Activated CD4-positive, alpha-beta memory T cell treated with anti-CD3 and anti-CD28 coated beads, Interleukin-2, amount 10 ng/mL, durations not matched to agents 7 days and 5 days (primary cell): ENCODE measurements at places on chromosomes 2 and 18.

GRCh38 chr18:58865033-58865590 is 435 bp downstream of the ZNF532 start:
- no peak overlapping the region for H3K4me3 ChIP-seq
- peaks cover 14% of the 10 kb centered on the region for H3K4me1 ChIP-seq
- peaks cover 57% of the 10 kb centered on the region for H3K27me3 ChIP-seq

DNA sequence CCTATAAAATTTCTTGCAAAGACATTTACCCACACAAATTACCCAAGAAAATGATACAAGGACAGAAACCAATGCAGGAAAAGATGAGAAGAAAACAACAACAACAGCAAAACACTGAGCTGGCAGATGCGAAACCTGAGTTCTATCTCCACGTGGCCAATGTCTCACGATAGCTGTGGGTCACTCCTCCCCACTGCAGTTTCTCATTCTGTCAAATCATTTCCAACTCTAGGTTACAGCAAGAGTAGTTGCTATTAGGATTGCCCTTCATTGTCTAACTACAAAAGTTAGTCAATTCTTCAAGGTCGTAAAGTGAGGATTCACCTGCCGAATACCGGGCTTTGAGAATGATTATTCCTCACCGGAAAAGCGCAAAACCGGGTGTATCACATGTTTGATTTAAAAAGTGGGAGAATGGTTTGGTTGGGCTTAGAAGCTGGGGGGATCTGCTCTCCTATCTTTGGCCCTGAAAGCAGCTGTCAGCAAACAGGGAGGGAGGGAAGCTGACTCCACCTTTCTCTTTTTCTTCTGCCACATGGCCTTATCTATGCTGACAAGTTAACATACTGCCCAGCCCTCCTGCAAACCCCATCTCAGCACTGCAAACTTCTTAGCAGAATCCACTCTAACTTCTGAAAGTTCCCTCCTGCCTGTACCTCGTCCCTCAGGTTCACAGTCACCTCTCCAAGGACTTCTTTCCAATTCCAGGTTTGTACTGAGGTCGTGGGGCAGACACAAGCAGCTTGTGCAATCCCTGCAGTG is 473.0 kb downstream of the SOX11 start:
- no peak for DNase-seq
- H3K4me3 ChIP-seq = no peak overlapping the region
- no peaks in the 10 kb centered on the region for H3K36me3 ChIP-seq
- H3K27ac ChIP-seq = no peak overlapping the region
- H3K27me3 ChIP-seq = no peaks in the 10 kb centered on the region

DNA sequence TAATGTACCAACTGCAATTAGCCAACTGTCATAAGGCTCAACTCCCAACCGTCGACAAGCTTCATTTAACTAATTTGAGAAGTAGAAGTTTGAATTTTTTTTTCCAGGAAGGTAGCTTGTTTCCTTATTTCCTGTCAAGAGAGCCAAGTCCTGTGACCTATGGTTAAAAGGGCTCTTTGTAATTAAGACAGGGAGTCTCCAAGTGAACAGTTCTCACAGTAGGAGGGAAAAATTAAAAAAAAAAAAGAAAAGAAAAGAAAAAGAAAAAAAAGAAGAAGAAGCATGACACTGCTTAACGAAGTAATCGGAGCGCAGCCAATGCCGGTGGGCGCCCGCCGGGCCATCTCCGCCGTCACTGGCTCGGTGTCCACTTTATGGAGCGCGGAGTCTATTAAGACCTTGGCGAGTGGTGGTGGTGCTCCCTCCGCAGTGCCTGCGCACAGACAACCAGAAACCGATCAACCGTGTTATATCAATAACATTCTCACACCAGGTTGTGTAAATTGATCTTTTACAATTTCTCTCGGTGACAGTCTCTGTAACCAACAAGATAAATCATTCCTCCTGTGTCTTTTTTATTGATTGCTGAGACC is 197.2 kb upstream of the POU3F3 start:
- H3K4me3 ChIP-seq = no peak overlapping the region
- peaks cover 5% of the 10 kb centered on the region for H3K4me1 ChIP-seq
- H3K36me3 ChIP-seq = no peaks in the 10 kb centered on the region
- peaks cover 9% of the 10 kb centered on the region for H3K27me3 ChIP-seq
- no peak overlapping the region for H3K27ac ChIP-seq
- DNase-seq = no peak

- peaks cover 17% of the 10 kb centered on the region for H3K4me1 ChIP-seq
- H3K27ac ChIP-seq = no peak overlapping the region
- DNase-seq = peak; percentile 71
- H3K36me3 ChIP-seq = peaks cover 29% of the 10 kb centered on the region
These were observed 29.7 kb downstream of the NOL10 start for GRCh38 chr2:10659898-10660568.

DNA sequence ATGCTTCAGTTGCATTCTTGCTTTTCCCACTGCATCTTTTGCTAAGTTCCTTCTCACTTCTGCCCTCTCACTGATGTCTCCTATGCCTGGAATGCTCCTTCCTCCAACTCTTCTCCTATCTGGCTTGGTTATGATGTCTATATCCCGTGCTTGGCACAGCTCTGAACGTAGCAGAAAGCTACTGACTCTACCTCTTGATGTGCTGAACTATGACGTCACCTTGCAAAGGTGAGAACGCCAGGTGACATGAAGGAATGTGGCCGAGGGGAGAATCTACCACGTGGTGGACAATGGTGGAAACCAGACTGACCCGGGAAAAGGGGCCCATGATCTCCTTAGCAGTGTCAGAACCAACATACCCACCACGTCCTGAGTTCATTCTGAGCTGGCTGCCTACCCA is 209.7 kb downstream of the SH3BP4 start:
- H3K4me3 ChIP-seq = no peak overlapping the region
- no peak overlapping the region for H3K27ac ChIP-seq
- peaks cover 3% of the 10 kb centered on the region for H3K27me3 ChIP-seq
- no peak for DNase-seq

GRCh38 chr2:30108851-30109250 is 38.0 kb upstream of the YPEL5 start:
- no peaks in the 10 kb centered on the region for H3K4me1 ChIP-seq
- H3K36me3 ChIP-seq = no peaks in the 10 kb centered on the region
- DNase-seq = no peak
- peaks cover 4% of the 10 kb centered on the region for H3K27me3 ChIP-seq
- no peak overlapping the region for H3K27ac ChIP-seq
- H3K4me3 ChIP-seq = no peak overlapping the region

DNA sequence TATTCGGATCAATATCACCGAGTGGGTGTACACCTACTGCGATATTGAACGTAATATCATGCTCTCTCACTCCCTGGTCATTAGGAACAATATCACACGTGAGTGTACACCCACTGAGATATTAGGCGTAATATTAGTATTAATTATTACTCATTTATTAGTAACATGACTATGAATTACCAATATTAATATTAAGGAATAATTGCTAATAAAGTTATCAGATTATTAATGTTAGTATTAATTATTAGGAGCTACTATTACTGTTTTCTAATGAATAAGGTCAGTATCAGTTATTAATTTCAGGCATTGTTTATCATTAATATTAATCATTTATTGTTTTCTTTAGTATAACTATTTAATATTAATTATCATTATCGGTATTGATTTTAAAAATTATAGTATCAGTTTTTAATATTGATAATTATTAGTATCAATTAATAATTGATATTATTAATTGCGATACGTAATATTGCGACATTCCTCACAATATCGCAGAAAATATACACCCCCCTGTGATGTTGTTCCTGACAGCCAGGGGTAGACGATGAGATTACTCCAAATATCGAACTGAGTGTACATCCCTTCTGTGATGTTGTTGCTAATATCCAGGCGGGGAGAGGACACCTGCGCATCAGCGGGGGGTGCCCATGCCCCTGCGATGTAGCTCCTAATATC is 84.2 kb downstream of the DAPL1 start:
- H3K4me3 ChIP-seq = no peak overlapping the region
- H3K27ac ChIP-seq = no peak overlapping the region
- H3K36me3 ChIP-seq = no peaks in the 10 kb centered on the region
- H3K4me1 ChIP-seq = no peaks in the 10 kb centered on the region
- no peaks in the 10 kb centered on the region for H3K27me3 ChIP-seq

GRCh38 chr18:41666231-41666630 is 288.8 kb upstream of the PIK3C3 start:
- no peaks in the 10 kb centered on the region for H3K36me3 ChIP-seq
- H3K27me3 ChIP-seq = no peaks in the 10 kb centered on the region
- no peak overlapping the region for H3K27ac ChIP-seq

DNA sequence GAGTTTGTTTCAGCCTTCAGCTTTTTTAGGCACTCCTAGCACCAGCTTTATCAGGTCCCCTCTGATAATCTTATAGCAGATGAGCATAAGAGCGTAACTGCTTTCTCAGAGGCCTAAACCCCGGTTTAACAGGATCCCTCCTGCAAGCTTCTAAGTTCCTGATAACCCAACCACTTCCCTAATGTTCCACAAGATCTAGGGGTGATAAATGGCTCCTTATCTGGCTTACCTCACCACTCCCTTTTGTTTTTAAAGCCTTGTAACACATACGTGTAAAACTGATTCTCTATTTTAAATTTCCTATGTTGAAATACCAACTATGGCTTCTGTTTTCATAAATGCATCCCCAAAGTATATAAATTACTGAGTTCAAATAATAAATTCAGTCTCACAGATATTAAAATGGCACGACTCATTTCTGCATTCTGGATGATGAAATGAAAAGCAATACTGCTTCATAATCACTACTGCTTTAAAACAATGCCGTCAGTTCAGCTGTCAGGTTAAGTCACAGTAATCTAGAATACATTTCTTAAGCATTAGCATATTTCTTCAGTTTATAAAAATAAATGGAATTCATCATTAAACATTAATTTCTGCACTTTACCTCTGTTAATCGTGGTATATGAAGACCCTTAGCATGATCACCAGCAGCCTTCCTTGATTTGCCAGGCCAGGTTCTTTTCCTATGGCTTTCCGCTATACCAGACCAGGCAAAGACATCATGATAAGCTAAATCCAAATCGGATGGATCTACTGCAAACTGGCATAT is 126.3 kb downstream of the C2orf74 start:
- H3K36me3 ChIP-seq = peaks cover 41% of the 10 kb centered on the region
- H3K4me1 ChIP-seq = peaks cover 13% of the 10 kb centered on the region
- no peak overlapping the region for H3K27ac ChIP-seq
- no peak for DNase-seq
- no peaks in the 10 kb centered on the region for H3K27me3 ChIP-seq

GRCh38 chr2:166700079-166700478 is 188.2 kb upstream of the XIRP2 start:
- no peaks in the 10 kb centered on the region for H3K36me3 ChIP-seq
- no peak overlapping the region for H3K27ac ChIP-seq
- no peaks in the 10 kb centered on the region for H3K27me3 ChIP-seq
- no peak for DNase-seq

DNA sequence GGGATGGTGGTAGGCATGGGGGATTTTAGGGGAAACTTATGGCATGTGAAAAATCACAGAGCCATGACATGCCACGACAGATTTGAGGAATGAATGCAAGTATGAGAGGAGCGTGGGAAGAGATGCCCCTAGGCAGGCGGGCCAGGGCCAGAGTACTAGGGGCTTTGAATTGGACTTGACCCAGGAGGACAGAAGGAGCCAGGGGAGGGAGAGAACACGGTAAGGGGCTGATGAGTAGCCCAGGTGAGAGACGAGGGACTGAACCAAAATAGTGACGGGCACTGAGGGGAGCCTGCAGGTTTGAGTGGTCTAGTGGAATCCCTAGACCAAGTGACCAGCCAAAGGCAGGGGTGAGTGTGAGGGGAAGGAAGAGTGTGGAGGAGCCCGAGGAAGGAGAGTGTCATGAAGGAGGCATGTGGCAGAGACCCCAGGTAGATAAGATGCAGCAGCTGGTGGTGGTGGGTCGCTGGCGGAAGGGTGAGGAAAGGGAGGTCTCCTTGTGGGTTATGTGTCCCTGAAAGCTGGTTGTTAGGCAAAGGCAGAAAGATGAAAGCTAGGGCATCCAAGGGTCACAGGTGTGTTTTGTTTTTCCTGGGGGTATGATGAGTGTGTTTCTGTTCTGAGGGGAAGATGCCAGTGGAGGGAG is 48.7 kb downstream of the ZBTB7C start:
- H3K36me3 ChIP-seq = peaks cover 2% of the 10 kb centered on the region
- peaks cover 20% of the 10 kb centered on the region for H3K27me3 ChIP-seq
- no peak overlapping the region for H3K4me3 ChIP-seq
- no peak overlapping the region for H3K27ac ChIP-seq

GRCh38 chr2:1931003-1931914 is 186.9 kb upstream of the PXDN start:
- no peaks in the 10 kb centered on the region for H3K27me3 ChIP-seq
- H3K27ac ChIP-seq = no peak overlapping the region
- H3K4me1 ChIP-seq = no peaks in the 10 kb centered on the region
- no peak overlapping the region for H3K4me3 ChIP-seq
- no peaks in the 10 kb centered on the region for H3K36me3 ChIP-seq

GRCh38 chr18:49100226-49100968 is 149.6 kb upstream of the SMAD7 start:
- peaks cover 6% of the 10 kb centered on the region for H3K4me1 ChIP-seq
- H3K27me3 ChIP-seq = no peaks in the 10 kb centered on the region
- H3K4me3 ChIP-seq = no peak overlapping the region
- DNase-seq = no peak

- H3K27ac ChIP-seq = peak overlapping the region; percentile 59
- no peaks in the 10 kb centered on the region for H3K36me3 ChIP-seq
- H3K27me3 ChIP-seq = no peaks in the 10 kb centered on the region
- no peak overlapping the region for H3K4me3 ChIP-seq
- no peak for DNase-seq
- peaks cover 52% of the 10 kb centered on the region for H3K4me1 ChIP-seq
These were observed 8.7 kb upstream of the AAK1 start for GRCh38 chr2:69652206-69652605.

DNA sequence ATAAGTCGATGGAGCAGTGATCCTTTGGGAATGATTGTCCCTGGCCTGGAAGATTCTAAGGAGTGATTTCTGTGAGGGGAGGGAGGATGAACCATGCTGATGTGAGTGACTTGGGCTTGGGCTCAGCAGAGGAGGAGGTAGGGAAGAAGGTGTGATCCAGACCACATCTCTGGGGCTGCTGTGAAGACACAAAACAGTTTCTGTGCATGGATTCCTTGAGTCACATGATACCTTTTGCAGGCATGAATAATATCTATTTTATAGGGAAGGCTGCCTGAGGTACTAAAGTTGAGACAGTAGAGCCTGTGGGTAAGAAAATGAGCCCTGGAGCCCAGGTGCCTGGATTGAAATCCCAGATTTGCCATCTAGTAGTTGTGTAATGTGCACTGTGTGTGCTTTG is 29.8 kb downstream of the SLC1A4 start:
- no peak overlapping the region for H3K27ac ChIP-seq
- no peak overlapping the region for H3K4me3 ChIP-seq
- H3K36me3 ChIP-seq = peaks cover 70% of the 10 kb centered on the region
